AG04449 (cell line): ENCODE measurements at places on chromosomes 7 and 10.

GRCh38 chr10:119347181-119347974 is 140.0 kb downstream of the GRK5 start:
- no peak for DNase-seq

DNA sequence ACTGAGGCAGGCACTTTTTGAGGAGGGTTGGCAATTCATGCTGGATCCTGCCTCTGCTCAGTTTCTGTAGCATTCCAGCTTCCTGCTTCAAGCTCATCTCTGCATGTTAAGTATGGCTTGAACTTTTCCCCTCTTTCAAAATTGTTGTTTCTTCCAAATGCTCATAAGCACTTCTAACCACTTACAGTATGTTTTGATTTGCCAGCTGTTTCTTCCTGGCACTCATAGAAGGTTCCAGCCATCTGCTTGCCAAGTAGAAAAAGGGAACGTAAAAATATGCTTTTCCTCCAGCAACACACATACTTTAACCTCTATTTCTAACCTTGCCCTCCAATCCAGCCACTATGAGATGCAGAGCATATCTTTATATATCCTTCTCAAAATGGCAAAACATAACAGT is 692.6 kb upstream of the COBL start:
- DNase-seq: no peak

GRCh38 chr10:2079603-2080078 is 342.3 kb upstream of the ADARB2 start:
- DNase-seq: no peak

DNA sequence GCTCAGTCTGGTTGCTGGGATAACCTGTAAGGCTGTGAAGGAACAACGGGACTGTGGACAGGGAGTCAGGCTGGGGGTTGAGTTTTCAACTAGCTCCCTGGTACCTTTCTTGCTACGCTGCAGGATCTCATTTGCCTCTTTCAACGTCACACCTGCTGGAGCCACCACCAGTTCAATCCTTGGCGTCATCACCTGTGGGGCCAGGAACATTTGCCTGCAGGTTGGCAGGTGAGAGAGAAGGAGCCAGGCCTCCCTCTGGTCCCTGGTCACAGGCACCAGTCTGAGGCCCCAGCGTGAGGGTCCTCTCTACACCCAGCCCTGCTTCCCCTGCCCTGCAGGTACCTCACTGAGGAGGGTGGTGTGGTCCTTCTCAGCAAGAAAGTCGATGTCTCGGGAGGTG is 9.8 kb downstream of the IMPDH1 start:
- no peak for DNase-seq

- DNase-seq: no peak
Measured at GRCh38 chr7:150937848-150938561, 40.1 kb downstream of the KCNH2 start.

- no peak for DNase-seq
Measured at GRCh38 chr7:2688409-2689342, 674 bp downstream of the AMZ1 start.

GRCh38 chr10:79285315-79286197 is 61.7 kb upstream of the PPIF start:
- DNase-seq: no peak

GRCh38 chr10:33008499-33009243 is 50.6 kb upstream of the ITGB1 start:
- peak; percentile 74 for DNase-seq

- DNase-seq: no peak
Measured at GRCh38 chr10:18158773-18159265, 18.6 kb downstream of the CACNB2 start.

GRCh38 chr10:43680035-43680434 is 31.4 kb upstream of the ZNF32 start:
- no peak for DNase-seq

- DNase-seq: no peak
Measured at GRCh38 chr7:136353287-136353686, 376.1 kb upstream of the MTPN start.

DNA sequence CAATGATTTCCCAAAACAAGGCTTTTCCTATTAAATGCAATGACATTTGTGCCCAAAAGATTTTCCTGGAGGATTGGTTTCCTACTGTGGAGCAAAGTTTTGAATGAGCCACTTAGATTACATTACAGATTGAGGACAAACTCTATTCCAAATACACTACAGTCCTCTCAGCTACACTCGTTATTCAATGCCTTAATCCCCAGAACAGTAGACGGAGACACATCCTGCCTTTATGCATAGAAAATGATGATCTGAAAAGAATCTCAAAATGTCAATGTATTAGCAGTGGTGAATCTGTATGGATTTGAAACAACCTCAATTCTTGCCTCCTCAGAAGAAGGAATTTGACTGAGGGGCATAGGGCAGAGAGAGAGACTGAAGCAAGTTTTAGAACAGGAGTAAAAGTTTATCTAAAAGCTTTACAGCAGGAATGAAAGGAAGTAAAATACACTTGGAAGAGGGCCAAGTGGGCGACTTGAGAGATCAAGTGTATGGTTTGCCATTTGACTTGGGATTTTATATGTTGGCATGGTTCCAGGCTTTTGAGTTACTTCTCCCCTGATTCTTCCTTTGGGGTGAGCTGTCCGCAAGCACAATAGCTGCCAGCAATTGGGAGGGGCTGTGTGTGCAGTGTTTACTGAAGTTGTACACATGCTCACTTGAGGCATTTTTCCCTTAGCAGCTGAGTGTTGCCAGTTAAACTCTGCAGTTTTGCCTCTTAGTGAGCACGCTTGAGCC is 891.9 kb upstream of the MBL2 start:
- no peak for DNase-seq

- DNase-seq: no peak
Measured at GRCh38 chr10:47139121-47139520, 160.9 kb upstream of the GDF10 start.

- DNase-seq: no peak
Measured at GRCh38 chr7:80313067-80313626, 178.5 kb downstream of the GNAI1 start.

- no peak for DNase-seq
Measured at GRCh38 chr10:101436302-101436701, 82.3 kb downstream of the BTRC start.

DNA sequence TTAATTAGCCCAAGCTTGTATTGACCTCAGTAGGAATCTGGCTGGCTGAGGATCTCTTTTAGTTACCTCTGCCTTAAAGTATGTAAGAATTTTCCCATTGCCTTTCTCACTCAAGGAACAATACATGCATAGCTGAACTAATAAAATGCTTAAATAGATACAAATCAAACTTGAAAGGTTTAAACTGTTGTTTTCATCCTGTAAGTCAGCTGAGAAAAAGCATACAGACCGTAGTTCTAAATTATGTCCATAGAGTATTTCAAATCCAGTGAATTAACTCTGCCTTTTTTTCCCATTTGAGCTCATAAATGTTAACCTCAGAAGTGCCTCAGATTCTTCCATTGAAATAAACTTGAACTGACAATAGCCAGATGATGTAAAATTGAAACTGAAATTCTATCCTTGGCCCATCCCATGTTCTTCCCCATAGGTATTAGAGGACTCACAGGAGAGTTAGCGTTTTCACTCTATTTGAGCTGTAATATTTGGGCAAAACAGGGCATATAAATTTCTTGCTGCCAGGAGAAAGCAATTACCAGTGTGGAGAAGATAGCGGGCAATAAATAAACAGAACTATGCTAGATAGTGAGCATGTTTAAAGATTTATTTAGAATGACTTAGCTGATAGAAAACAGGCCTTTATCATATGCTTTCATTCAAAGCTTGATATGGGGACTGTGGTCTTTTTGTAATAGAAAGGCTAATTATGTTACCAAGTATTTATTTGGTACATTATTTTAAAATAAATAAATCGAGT is 163.7 kb downstream of the WNT2 start:
- DNase-seq: peak; percentile 38

- no peak for DNase-seq
Measured at GRCh38 chr7:44313621-44314031, 11.8 kb downstream of the CAMK2B start.
